ENCODE measurements at places on chromosomes 6 and 20.

DNA sequence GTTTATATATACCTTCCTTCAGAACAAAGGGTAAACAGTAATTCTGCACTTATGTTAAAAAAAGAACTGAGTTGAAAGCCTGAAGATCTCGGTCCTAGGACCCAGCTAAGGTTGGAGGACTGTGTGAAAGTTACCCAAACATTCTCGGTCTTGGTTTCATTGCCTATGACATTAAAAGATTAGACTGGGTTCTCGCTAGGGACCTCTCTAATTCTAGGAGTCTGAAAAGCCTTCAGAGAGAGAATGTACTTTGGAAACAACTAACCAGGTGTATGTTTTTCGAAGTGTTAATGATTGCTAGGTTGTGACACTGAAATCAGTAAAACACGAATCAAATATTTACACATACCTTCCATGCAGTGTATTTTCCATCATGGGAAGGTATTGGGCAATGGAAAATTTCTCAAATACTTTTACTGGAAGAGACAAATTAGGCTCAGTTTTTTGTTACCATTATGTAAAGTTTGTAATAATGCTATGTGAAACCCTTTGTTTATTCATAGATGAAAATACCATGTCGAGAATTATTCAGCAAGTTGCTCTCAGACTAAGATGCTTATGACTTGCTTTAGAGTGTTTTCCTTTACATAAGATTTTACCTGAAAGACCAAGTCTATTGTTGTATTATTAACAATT lies 113.7 kb upstream of the LOC128125822 start:
- DNase-seq: no peak

DNA sequence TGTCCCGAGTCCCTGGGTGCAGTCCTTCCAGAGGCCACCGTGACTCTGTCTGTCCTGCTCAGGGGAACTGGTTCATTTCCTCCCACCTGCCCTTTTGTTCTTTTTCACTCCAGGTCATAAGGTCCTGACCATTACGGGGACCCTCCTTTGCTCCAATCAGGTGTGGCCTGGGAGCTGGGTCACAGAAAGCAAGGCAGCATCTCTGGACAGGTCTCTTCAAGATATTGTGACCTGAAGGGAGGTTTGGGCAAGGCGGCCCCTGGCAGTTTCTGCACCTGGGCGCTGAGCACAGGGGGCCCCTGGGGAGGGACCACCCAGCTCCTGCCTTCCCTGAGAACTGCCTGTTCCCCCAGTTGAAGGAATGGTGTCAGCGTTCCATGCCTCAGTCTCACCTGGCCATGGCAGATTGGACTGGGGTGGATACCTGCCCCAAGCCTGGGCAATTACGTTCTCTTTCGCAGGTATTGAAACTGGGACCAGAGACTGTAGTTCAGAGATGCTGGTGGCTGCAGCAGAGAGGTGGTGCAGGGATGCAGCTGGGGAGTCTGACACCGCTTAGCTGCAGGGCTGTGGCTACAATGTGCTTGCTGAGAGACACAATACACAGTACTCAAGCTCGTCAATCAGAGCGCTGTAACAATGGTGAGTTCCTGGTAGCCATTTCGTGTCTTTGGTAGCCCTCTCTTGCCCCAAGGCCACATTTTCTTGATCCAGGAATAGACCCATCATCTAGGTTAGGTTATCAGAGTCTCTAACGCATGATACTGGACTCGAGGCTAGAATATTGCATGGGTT lies 15.6 kb upstream of the NELFCD start:
- no peak for DNase-seq

- no peak for DNase-seq
Observed at GRCh38 chr6:150382171-150382570, 13.4 kb downstream of the IYD start.

DNA sequence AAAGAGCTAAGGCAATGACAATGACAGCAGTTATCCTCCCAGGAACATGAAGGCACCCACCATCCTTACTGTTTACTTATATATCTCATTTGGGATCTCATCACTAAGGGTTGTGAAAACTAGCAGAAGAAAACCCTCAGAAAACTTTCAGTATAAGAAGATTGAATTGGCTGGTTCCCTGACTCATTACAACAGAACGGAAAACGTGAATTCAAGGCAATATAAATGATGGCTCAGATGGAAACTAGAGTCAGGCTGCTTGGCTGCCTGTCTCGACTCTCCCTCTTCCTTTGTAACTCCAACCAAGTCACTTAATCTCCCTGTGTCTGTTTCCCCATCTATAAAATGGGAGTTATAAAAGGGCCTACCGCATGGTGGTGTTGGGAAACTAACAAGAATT lies 387.1 kb upstream of the JARID2 start:
- no peak for DNase-seq

- no peak for DNase-seq
Observed at GRCh38 chr6:133895573-133896343, 6.8 kb downstream of the TCF21 start.

DNA sequence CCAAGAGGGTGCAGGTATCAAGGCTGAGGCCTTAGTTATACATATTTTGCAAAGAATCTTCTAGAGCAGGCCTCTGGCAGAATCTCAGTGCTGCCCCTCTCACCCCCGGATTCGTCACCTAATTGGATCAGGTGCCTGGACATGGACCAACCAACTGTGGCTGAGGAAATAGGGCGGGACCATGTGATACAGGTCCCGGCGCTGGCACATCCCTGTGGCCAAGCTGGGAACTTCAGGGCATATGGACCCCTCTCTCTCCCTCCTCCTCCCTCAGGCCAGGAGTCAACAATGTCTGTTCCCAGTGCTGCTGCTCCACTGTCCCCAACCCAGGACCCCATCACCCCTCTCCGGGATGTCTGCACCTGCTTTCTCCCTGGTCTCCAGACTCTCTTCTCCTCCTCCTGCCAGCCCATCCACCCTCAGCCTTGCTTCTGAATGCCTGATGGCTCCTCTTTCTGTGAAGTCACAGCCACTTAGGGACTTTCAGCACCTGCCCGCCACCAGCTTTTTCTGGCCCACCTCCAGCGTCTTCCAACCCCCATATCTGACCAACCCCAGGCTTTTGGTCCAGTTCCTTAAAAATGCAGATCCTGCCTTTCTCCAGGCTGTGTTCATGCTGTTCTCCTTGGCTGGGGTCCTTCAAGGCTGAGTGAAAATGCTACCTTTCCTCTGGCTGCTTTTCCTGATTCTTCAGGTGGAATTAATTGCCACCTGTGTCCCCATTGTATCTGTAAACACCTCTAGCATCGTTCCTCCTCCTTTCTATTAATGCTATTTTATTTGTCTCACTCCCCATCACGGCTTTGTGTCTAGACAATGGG lies 19.0 kb upstream of the MLN start:
- no peak for DNase-seq

DNA sequence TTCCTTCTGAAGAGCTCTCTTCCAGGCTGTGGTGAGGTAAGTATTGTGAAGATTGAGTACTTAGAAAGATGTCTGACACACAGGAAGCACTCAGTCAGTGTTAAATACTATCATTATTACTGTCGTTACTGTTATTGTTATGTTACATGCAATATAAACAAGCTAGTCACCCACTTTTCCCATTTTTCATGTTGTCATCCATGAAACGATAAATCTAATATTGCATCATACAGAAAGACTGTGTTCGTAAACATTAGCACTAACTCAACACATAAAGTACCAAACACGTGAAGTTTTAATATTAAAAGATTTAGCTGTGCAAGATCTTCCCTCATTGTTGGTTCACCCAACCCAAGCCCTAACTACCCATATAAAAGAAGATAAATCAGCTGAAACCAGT lies 109.2 kb upstream of the NRSN1 start:
- DNase-seq: no peak

GRCh38 chr6:119459207-119459974 lies 109.8 kb upstream of the MAN1A1 start:
- no peak for DNase-seq

GRCh38 chr20:35774391-35774790 lies 2.6 kb downstream of the PHF20 start:
- DNase-seq: no peak

Measured in breast epithelium (tissue), 4 donors.